ENCODE measurements at places on chromosomes 4 and X.

DNA sequence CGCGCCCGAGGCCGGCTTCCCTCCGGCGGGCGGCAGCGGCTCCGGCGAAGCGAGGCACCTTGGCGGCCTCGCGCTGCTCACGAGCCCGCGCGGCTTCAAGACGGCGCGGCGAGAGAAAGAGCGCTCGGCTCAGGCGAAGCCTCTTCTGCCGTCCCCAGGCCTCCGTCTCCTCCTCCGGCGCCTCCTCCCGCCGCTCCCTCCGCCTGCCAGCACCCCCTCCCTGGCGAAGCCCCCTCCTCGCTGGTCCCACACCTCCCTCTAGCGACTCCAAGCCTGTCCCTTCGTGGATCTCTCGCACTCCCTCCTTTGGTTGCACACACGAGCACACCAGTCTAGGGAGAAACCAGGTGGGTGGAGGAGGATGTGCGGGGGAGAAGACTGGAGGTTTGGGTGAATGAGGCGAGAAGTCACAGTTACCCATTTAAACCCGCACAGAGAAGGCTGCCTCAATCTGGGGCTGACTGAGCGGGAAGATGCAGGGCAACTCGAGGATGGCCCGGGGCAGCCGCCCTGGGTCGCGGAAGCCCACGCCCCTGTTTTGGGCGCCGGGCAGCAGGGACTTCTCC lies at the start of gene CAMK2D:
Gene CAMK2D (minus strand): TSS at position 119 of the 566 bp plus-strand sequence. CDS start 670 bp downstream, outside the sequence.
- DNase-seq, result peak; percentile 70

GRCh38 chr4:74073358-74073757 lies 25.6 kb downstream of the CXCL2 start:
- DNase-seq, result no peak

DNA sequence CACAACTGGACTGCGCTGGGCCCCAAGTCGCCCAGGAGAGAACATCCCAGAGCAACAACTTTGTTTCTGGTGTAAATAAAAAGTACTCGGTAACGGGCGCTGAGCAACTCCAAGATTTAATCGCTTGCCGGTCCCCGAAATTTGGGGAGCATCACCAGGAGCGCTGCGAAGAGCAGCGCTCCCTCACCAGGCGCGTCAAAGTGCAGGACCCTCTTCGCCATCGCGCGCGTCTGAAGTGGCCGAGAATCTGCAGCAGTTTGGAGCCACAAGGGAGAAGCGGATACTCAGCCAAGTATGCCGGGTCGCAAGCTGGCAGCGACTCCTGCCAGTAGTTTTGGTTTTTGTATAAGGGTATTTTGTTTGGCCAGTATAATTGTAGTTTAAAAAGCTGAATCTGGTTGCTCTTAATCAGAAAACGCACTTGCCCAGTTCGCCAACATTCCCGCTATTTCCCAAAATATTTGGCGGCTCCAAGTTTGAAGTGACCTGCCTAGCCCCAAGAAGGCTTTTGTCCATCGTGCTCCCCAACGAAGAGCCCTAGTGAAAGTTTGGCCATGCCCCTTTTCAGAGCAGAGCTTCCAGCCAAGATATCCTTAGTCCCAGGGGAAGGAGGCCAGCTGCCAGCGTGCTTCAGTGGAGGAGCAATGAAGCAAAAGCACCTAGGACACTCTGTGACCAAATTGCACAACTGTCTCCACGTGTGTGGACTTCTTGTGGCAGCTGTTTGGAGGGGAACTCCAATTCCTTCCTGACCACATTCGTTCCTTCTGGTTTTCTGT lies 557 bp upstream of the KDR start:
- no peak for DNase-seq

GRCh38 chr4:3442959-3443749 lies 1.4 kb downstream of the HGFAC start:
- no peak for DNase-seq

GRCh38 chrX:118368398-118368797 lies 22.5 kb downstream of the WDR44 start:
- DNase-seq, result no peak

DNA sequence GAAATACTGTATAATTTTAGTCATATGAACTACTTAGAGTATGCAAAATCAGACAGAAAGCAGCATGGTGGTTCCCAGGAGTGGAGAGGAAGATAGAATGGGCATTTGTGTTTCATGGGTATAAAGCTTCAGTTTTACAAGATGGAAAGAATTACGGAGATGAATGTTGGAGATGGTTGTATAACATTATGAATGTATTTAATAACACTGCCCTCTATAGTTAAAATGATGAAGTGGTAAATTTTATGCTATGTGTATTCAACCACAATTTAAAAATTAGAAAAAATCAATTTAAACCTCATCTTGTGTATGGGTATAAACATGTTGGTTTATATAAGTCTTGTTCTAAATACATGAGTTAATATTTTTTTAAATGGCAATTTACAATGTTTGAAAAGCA lies 521.1 kb downstream of the FSTL5 start:
- DNase-seq, result no peak

DNA sequence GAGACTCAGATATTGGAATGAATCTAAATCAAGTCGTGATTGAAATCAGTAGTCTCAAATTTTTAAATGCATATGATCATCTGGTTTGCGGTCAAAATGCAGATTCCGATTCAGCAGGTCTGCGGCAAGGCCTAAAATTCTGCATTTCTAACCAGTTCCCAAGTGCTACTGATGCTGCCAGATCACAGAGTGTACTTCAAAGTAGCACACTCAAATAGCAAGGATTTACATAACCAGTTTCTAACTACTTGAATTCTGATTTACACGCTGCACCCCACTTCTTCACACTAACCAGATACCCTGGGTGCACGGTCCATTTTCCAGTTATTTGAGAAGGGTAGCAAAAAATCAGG lies 752 bp downstream of the MBTPS2 start:
- no peak for DNase-seq

DNA sequence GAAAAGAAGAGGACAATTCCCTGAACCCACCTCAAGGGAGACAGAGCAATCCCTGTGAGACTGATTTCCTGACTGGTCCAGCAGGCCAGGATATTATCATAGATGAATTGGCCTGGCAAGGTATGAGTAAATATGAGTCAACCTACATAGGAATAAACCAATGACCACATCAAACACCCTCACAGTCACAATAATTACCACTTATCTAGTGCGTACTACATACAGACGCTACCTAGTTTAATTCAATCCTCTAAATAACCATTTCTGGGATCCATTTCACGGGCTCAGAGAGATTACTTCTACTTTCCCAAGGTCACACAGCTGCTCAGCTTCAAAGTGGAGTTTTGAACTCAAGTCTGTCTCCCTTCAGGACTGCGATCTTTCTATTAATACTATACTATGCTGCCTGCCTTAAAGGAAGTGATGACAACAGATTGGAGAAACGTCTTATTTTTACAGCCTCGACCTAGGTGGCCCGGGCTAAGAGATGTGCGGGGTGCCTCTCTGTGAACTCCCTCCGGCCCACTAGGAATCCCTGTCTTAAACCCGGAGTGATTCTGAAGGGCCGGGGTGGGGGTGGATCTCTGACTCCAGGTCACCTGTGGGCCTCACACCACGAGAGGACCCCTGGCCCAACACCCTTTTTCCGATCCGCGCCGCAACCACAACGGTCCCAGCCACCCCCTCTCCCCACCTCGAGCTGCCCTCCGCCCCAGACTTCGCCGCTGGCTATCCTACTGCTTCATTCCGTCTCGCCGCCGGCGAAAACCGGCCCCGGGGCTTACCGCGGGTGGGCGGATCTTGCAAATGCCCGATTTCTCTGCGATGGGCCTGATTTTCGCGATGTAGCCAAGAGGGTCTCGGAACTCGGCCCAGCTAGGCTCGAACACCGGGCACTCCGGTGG lies 800 bp downstream of the KDM5C start:
- DNase-seq, result no peak

GRCh38 chr4:55075823-55076716 lies 49.3 kb downstream of the KDR start:
- no peak for DNase-seq

DNA sequence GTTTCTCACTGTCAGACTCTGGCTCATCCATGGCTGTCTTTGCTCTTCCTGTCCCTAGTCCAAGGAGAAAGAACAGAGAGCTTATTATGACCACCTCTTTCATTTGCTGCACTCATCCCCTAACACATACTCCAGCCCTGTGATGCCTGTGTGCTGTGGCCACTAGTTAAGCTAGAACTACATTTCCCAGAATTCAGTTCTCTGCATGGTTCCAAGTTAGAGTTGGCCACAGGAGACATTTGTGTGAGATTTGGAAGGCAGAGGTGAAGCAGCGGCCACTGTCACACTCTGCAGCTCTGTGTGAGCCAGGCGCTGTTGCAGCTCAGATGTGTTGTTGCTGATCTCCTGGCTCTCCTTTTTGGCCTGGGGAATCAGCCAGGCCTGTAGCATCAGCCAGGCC lies 188.2 kb upstream of the ATP6AP2 start:
- no peak for DNase-seq

DNA sequence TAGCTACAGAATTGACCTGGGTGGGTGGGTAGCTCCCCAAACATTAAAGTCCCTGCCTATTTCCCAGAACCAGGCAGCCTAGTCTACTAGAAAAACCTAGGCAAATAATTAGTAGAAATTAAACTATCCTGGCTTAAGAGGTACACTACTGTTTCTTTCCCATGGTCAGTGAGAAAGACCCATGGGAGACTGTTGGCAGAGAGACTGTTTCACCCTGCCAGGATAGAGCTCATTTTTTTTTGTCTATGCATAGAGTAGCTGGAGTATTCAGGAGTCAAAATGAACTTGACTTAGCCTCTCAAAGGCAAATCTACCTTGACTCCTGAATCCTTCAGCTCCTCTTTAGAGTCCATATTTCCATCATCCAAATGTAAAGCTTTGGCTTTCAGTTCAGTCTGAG lies 107.0 kb upstream of the AR start:
- no peak for DNase-seq

DNA sequence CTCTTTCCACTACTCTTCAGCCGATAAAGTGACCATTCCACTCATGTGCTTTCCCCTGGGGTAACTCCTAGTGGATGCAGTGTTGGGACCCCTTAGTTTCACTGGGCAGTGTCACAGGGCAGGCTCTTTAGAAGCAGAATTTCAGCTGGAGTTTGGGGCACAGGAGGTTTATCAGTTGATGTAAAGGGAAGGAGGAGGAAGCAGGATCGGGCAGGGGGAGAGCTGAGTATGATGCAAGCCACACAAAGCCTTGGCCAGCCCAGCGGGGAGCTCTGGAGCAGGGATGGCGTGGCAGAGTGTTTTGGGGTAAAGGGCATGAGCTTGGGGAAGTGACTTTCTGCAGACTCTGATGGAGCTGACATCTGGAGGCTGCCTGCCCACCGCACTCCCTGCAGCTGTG lies 19.3 kb downstream of the WDR13 start:
- DNase-seq, result no peak

- no peak for DNase-seq
Observed at GRCh38 chr4:8387615-8388527, 52.7 kb downstream of the ACOX3 start.
